ENCODE measurements at places on chromosomes 4 and X.

DNA sequence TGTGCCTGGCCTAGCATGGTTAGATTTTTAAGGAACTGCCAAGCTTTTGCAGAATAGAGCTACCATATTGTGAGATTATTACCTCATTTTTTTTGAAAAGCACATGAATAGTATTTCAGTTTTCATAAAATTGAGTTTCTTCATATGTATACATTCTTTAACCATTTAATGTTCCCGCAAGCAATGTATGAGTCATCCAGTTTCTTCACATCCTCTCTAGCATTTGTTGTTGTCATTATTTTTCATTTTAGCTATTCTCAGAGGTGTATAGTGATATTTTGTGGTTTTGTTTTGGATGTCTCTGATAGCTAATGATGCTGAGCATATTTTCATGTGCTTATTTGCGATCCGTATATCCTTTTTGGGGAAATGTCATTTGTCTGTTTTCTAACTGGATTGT, 74.9 kb downstream of the GLUD2 start:
- DNase-seq = no peak

DNA sequence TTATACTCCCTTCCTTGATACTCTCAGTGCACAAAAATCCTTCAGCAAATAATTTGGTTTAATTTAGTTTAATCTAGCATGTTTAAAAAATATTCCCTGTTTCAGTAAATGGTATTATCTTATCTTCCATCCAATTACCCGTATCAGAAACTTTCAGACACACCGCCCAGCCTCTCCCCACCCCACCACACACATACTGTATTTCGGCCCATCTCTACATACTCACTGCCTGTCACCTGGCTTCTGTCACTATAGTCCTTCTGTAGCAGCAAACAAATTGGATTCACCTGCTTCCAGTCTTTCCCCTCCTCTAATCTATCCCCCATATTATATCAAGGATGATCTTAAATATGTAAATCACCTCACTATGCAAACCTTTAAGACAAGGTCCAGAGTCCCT, 24.8 kb upstream of the GAB1 start:
- DNase-seq = no peak

DNA sequence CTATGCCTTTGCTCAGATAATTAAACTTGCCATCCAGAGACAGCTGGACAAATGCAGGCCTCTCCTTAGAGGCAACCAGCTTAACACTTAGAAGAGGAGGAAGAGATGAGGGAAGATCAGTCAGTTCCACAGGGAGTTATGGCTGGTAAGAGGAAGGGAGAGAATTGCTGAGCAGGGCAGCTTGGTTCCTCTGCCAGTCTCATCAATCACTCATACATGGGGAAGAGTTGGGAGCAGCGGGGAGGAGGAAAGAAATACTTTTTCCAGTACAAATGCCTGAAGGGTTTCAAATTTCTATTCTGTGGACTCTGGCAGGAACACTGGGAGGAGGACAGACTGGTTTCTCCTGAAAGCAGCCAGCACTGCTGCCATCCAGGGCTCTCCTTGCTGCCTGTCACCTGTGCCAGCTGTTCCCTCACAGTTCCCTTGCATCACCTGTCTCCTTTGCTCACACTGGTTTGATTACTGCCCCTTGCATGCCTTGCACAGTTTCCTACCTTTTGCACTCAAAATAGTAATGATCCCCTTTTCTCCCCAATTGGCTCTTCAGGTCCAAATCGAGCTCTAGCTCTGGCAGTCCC, 59.5 kb downstream of the PGRMC2 start:
- DNase-seq = no peak

DNA sequence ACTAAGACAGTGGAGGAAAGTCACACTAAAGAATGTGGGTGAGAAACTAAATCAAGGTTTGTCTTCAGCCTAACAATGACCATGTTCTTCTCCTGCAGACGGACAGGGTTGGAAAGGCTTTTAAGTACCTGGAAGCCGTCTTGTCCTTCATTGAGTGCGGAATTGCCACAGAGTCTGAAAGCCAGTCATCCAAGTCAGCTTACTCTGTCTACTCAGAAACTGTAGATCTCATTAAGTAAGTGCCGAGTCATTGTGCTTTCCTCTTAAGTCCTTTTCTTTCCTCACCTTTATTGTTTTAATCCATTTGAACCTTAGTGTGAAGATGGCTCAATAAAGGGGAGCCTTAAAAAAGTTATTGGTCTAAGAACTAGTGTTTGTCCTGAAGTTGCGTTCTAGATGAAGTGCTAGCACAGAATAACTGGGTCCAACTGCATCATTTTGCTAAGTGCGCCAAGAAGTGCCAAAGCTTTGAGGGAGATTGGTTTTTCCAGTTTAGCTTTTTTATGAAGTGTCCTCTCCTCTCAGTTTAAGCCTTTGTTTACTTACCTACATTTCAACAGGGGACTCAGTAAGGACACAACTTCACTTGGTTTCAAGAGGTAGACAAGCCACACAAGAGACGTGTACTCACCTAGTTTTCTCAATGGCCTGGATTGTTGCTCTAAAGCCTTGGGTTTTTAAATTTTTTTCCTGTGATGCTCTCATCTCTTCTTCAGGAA, 89.3 kb downstream of the KLHL8 start:
- no peak for DNase-seq

DNA sequence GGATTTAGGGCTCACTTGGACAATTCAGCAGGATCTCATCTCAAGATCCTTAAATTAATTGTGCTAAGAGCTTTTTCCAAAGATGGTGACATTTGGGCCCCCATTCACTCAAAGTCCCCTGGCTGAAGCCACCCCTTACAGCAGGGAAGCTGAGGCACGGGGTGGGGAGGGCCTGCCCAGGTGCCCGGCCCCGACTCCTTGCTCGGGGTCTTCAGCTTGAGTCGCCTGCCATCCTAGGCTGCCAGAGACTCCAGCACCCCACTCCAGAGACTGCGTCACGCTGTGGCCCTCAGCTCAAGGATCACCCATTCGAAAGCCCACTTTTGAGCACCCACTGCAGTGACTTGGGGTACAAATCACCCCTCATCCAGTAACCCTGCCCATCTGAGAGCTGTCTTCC, 39.2 kb upstream of the GPR78 start:
- no peak for DNase-seq

GRCh38 chr4:25908491-25908901, 5.5 kb upstream of the SMIM20 start:
- DNase-seq = no peak
